Fibroblast of pulmonary artery (primary cell): ENCODE measurements at places on chromosomes 6 and 20.

GRCh38 chr6:118581489-118581959 lies 33.4 kb downstream of the PLN start:
- peak; percentile 79 for DNase-seq

- no peak for DNase-seq
These were observed 241.0 kb downstream of the SLC24A3 start for GRCh38 chr20:19453410-19453809.

GRCh38 chr20:58583176-58583575 lies 67.9 kb upstream of the STX16 start:
- DNase-seq = peak; percentile 58

DNA sequence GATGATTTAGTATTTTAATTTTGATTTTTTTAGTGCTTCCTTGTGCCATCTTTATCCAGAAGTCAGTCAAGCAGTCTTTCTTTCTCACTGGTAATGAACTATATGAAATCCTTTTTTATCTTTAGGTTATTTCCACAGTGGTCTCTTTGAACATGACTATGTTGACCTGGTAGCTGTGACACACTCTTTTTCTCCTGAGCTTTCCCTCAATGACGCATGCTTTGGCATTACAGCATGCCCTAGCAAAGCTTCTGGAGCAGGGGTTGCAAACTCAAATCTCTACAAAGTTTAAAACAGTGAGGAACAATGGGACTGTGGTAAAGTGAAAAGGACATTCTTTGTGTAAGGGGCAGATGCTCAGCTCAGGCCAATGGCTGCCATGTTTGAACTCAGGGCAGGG lies 4.5 kb upstream of the PLAGL1 start:
- peak; percentile 32 for DNase-seq

GRCh38 chr6:82364087-82365015 lies 734 bp downstream of the TPBG start:
- peak; percentile 69 for DNase-seq

DNA sequence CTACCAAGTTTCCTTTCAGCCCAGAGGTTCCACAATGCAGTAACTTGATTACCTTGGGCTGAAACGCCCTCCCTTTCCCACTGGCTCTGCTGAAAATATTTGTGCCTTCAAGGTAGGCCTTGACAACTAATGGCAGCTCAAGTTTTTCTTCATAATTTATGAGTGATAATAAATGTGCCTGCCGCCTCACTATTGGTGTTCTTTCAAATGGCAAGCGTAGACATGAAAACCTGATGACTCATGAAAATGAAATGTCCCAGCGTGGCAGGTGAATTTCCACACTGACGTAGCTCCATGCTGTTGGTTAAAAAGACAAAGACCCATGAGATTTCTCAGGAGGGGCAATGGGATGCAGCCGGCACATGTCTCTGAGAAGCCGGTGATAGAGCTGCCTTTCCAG lies 107.2 kb upstream of the GGTLC1 start:
- no peak for DNase-seq

DNA sequence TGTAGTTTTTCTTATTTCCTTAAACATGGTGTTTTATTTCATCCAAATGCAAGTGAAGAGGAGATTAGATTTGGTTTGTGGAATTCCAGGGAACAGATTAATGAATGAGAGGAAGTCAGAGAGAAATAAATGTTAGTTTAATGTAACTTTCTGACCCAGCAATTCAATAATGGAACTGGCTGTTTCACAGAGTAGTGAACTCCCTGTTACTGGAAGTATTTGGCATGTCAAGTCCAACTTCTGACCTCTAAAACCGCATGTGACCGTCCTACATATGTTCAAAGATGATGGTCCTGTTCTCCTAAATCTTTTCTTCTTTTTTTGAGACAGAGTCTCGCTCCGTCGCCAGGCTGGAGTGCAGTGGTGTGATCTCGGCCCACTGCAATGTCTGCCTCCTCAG lies 18.7 kb downstream of the PROCR start:
- DNase-seq = no peak

DNA sequence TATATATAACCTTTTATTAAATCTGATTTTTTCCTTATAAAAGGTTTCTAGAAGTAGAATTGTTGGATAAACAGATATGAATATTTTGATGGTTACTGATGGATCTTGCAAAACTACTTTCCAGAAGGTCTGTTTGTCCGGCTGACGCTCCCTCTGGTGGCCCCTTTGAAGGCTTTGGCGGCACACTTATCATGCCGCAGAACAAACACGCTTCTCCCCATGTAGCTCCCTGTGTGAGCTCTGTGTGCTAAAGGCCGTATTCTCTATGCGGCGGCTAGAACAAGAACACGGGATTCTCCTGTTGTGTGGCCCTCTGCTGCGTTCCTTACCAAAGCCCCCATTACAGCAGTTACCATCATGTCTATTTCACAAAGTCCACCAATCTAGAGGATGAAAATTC lies 30.0 kb downstream of the PPP1R3G start:
- peak; percentile 18 for DNase-seq

GRCh38 chr6:115740907-115741306 lies 319.8 kb downstream of the FRK start:
- DNase-seq = no peak

DNA sequence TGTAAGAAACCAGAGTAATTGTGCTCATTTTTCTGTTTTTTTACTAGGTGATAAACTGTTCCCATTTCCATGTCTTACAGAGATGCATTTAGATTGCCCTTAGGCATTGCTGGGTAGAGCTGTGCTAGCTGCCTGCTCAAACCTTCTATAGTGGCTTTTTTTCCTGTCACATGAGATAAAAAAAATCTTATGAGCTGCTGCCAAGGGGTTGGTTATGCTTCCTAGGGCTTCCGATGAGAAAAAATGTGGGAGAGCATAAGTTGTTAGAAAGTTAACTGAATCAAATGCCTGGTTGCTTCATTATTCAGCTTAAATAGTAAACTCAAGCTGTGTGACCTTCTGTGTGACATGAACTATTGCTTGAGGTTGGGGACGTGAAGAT lies 50.0 kb upstream of the NOX3 start:
- DNase-seq = no peak

DNA sequence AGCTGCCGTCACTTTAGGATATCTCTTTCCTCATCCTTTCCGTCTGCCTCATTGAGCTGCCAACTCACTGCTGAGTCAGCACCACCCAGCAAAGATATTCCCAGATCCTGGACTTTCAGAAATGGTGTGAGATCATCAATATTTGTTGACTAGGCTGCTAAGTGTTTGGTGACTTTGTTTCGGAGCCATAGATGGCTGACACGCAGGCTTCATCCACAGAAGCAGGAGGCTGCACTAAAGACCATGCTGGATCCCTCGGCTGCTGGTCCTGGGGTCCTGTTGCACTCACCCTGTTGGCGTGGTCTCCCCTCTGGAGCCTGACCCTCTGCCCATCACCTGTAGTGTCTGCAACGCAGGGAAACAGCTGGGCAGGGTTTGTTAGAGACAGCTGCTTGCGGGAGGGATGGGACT lies 96.5 kb downstream of the ERMARD start:
- DNase-seq = no peak

DNA sequence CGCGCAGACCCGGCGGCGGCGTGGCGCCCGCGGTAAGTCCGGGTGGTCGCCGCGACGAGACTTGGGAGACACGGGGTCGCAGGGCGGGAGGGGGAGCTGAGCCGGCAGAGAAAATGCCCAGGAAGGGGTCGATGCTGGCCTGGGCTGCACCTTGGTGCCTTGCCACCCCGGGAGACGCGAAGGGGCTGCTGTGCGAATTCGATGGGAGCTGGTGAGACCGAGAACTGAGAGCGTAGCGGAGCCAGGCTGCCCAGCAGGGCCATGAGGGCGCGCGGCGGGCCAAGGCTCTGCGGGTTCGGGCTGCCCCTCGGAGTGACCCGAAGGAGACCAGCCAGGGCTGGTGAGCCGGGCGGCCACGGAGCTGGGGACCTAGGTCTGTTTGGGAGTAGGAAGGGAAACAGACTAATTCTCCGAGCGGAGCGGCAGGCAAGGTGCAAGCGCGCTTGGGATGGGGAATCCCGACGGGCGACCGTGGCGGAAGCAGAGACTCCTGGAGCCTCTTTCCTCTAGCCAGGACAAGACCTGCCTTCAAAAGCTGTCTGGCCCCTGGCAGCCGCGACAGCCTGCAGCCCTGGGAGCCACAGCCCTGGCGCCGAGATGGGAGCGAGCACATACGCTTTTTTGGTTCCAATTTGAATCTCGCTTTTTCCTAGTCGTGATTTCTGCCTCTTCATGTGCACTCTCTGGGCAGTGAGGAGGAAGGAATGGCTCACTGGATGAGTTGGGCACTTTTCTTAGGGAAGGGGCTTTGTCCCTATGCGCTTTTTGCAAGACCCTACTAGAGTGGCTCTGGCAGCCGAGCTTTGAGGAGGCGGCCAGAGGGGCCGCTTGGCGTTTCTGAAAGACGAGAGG lies 691 bp downstream of the SYNDIG1 start:
- no peak for DNase-seq

DNA sequence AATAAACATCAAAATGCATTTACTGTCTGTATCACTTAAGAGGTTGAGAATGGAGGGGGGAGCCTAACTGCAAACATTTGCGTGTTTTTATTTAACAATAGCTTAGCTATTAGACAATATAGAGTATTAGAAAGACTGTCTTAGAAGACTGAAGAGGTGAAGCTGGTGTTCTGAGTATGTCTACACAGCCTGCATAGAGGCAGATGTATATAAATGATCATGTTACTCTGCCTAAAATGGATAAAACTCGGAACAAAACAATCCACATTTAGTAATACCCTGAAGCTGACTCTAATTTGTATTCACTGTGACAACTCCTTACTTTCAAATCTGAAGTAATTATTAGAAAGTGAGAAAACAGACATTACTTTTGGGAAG lies 181.9 kb downstream of the GMPR start:
- DNase-seq = no peak
